Cardiac atrium fibroblast (primary cell): ENCODE measurements at places on chromosomes 1 and 21. TPM values are rescaled to one million over a fixed set of nuclear protein-coding genes. Genes with fewer than 3 reads are reported as not detected.

The LHX8 gene
- not detected in 2 replicates for total RNA-seq

The OLFM3 gene
- not detected in 2 replicates for total RNA-seq

The TSPEAR gene
- not detected in 2 replicates for total RNA-seq

The LAD1 gene
- total RNA-seq: not detected in 2 replicates

The KRTAP10-10 gene
- not detected in 2 replicates for total RNA-seq

The S100A7 gene
- total RNA-seq: not detected in 2 replicates

The HSF2BP gene
- total RNA-seq: 1.5 and 2.0 TPM in 2 replicates
